ENCODE measurements at places on chromosomes 7 and 10. TPM values are rescaled to one million over a fixed set of nuclear protein-coding genes. Genes with fewer than 3 reads are reported as not detected.

- no peaks in the 10 kb centered on the region for H3K27me3 ChIP-seq
- DNase-seq: no peak
- peak overlapping the region; percentile 27 for H3K27ac ChIP-seq
- peaks cover 9% of the 10 kb centered on the region for H3K4me1 ChIP-seq
- H3K4me3 ChIP-seq: no peak overlapping the region
These were observed 18.0 kb downstream of the SEMA3C start for GRCh38 chr7:80900583-80901576.

- no peak for DNase-seq
- H3K4me1 ChIP-seq: no peaks in the 10 kb centered on the region
- H3K4me3 ChIP-seq: no peak overlapping the region
- no peak overlapping the region for H3K27ac ChIP-seq
These were observed 1111.4 kb downstream of the SORCS1 start for GRCh38 chr10:106053061-106053460.

GRCh38 chr7:77822269-77822668 is 23.7 kb downstream of the PHTF2 start:
- H3K27me3 ChIP-seq: no peaks in the 10 kb centered on the region
- no peak for DNase-seq
- no peak overlapping the region for H3K4me3 ChIP-seq
- H3K36me3 ChIP-seq: no peaks in the 10 kb centered on the region

GRCh38 chr7:151342102-151342646 is 562 bp downstream of the NUB1 start:
- H3K4me3 ChIP-seq: peak overlapping the region; percentile 77
- peaks cover 20% of the 10 kb centered on the region for H3K36me3 ChIP-seq
- H3K27me3 ChIP-seq: no peaks in the 10 kb centered on the region
- peak overlapping the region; percentile 73 for H3K27ac ChIP-seq
- no peak for DNase-seq

DNA sequence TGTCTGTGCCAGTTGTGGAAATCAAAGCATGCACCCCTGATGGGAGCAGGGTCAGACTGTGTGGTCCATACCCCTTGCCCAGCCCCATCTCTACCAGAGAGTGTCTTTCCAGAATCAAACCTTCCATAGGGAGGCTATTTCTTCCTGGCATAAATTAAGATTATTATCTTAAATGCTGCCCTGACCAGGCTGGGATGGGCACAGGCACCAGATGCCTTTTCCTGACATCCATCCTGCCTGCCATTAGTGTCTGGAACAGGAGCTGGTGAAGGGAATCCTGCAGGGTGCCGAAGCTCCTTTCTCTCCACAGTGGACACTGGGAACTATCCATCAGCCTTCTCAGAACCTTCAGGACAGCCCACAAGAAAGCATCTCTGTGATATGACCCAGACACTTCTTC is 296.3 kb downstream of the GRID1 start:
- no peak for DNase-seq
- H3K27me3 ChIP-seq: no peaks in the 10 kb centered on the region
- H3K27ac ChIP-seq: no peak overlapping the region
- H3K4me3 ChIP-seq: no peak overlapping the region

DNA sequence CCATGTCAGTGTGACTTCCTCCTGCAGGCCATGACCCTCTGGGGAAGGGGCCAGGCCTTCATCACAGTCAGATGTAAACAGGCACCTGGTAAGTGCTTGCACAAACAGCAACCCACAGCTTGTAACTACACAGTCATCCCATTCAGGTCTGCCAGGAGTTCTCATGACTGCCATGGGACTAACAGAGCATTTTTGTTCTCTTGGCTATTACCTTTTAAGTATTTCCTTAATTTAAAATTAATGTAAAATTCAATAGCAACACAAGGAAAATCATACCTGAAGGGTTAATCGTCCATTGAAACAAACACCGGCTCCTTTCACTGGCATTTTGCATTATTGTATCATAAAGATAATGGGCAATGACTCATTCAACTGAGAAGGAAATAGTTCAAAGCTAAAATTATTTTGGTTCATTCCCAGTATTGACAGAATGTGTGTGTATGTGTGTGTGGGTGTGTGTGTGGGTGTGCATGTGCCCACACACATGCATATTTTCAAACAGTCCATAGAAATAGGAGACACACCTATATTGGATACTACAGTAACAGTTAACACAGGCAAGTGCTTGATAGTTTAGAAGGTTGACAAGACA is 307.9 kb downstream of the WDR11 start:
- no peak overlapping the region for H3K4me3 ChIP-seq
- no peaks in the 10 kb centered on the region for H3K27me3 ChIP-seq
- no peak for DNase-seq
- H3K4me1 ChIP-seq: no peaks in the 10 kb centered on the region
- H3K27ac ChIP-seq: no peak overlapping the region

GRCh38 chr7:117097860-117098259 is 144.6 kb downstream of the ST7 start:
- H3K4me1 ChIP-seq: peaks cover 4% of the 10 kb centered on the region
- DNase-seq: no peak
- H3K27me3 ChIP-seq: no peaks in the 10 kb centered on the region
- H3K36me3 ChIP-seq: no peaks in the 10 kb centered on the region

The FRAT1 gene
- 1.7 TPM for total RNA-seq

The IFIT1B gene
- not detected for total RNA-seq

The MMP21 gene
- not detected for total RNA-seq

The PRLHR gene
- not detected for total RNA-seq

Measured in gastrocnemius medialis (tissue), 4 donors.